RKO (cell line): ENCODE measurements at places on chromosomes 11 and 22.

GRCh38 chr22:50271519-50271970 is 1.4 kb upstream of the MAPK11 start:
- DNase-seq: peak; percentile 56

DNA sequence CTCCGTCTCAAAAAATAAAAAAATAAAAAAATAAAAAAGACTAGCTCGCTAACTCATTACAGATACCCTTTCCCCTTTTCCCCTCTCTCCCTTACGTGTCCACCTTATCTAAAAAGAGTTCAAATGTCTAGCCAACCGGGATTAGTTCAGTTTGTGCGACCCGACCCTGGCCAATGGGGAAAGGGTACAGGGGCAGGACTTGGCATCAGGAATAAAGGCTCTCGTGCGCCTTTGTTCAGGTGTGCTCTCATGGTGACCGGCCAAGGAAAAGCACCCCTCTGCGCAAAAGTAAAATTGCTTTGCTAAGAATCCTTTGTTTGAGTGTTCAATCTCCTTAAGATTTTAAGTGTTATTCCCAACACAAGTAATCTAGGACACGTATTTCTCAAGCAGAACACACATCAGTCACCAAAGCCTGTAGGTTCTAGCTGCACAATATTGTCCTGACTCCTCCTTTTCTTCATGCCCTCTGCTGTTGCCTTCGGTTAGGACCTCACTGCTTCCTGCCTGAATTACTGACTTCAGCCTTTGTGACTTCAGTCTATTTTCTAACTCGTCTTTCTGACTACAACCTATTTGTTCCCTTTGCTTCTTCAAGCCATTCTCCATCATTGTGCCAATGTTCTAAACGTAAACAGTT is 20.7 kb upstream of the CECR2 start:
- no peak for DNase-seq

- no peak for DNase-seq
Measured at GRCh38 chr11:119322921-119323531, 6.1 kb upstream of the MCAM start.

DNA sequence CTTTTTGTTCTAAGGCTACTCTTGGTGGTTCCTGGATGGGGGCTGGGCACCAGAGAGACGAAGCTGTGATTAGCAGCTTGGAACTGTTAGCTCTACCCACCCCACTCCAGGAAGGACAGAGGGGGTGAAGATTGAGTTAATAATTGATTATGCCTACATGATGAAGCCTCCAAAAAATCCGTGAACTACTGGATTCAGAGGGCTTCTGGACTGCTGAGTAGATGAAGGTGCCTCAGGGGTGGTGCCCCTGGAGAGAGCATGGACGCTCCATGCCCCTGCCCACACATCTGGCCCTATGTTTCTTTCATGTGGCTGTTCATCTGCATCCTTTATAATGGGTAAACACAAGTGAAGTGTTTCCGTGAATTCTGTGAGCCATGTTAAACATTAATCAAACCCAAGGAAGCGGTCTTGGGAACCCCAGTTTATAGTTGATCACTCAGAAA is 47.3 kb upstream of the CYP2D6 start:
- DNase-seq: no peak

GRCh38 chr11:86519064-86519911 is 144.6 kb downstream of the CCDC81 start:
- no peak for DNase-seq

- DNase-seq: no peak
Measured at GRCh38 chr11:129234978-129235377, 42.9 kb upstream of the ARHGAP32 start.

- no peak for DNase-seq
Measured at GRCh38 chr11:130330101-130330684, 15.5 kb upstream of the ZBTB44 start.

DNA sequence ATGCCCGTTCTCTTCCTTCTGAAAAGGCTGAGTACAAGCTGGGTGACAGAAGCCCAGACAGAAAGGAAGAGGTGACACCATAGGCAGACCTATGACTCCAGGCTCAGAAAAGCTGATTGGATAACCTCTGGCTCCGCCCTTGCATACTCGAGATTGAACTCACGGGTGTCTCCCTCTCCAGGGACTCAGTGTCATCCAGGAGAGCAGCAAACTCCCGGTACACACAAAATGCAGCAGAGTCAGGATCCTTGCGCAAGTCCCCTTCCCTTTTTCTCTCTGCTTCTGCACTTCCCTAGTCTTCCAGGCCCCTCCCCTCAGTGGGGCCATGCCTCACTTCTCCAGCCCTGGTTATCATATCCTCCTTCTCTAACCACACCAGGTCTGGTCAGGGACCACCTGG is 9.8 kb downstream of the SCN4B start:
- no peak for DNase-seq

DNA sequence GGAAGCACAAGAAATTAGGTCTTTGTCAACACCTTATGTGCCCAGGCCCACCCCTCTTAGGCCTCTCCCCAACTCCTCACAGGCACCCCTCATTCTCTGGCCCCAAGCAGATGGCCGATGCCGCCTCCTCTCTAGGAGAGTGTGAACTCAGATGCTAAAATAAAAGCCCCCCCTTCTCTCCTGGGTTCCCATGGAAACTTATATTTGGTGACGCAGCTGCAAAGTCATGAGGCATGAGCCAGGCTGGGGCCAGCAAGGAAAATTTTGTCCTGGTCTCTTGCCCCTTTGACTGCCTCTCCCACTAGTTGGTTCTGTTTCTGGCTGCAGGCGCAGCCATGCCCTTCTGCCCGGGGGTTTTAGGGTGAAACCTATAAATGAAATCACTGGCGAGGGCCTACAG is 11.8 kb downstream of the RCOR2 start:
- DNase-seq: no peak

- DNase-seq: no peak
Measured at GRCh38 chr11:127564810-127565209, 564.2 kb upstream of the KIRREL3 start.

DNA sequence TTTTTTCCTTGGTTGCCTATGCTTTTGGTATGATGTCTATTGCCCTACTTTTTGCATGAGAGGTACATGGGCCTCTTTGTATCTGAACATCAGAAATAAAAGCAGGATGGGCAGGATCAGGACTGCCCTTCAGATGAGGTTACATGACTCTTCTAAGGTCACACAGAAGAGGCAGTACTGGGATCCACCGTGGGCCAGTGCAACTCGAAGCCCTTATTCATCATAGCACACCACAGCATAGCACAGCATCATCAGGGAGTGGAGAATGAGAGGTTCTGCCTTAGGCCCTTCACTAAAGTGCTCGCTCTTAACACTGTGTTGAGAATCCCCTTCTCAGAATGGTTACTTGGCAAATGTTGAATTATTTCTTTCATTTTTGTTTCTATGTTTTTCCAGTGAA is 88.3 kb downstream of the C22orf31 start:
- no peak for DNase-seq

GRCh38 chr11:123839131-123839530 is 33.0 kb upstream of the OR6M1 start:
- DNase-seq: no peak

DNA sequence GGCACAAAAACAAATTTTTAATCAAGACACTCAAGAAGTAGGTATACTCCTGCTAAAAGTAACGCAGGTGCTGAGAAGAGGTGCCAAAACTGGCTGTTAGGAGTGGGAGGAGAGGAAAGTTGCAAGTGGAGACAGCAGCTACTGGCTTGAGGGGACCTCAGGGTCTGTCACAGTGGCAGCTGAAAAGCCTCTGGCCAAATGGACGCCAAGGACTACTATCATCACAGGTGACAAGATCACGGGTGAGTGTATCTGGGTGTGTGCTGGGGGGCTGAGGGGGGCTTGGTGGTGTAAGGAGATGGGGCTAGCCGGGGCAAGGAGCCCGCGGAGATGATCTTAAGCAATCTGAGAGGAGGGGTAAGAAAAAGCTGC is 687 bp downstream of the ZNF202 start:
- DNase-seq: no peak

- DNase-seq: no peak
Measured at GRCh38 chr11:108319541-108320145, 96.8 kb downstream of the ATM start.

- DNase-seq: no peak
Measured at GRCh38 chr11:121741761-121742361, 289.1 kb upstream of the SORL1-AS1 start.

DNA sequence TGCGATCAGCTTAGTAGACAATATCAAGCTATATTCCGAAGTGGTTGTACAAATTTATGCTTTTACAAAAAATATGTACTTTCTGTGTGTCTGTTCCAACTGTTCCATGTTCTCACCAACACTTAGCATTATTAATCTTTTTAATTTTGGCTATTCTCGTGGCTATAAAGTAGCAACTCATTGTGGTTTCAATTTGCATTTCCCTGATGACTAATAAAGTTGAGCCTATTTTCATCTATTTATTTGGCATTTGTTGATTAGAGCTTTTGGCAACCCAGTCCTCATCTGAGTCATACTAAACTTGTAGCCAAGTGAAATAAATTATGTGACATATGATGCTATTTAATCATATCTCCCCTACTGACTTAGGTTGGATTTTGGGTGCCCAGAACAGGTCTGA is 115.9 kb downstream of the FBXO7 start:
- no peak for DNase-seq

DNA sequence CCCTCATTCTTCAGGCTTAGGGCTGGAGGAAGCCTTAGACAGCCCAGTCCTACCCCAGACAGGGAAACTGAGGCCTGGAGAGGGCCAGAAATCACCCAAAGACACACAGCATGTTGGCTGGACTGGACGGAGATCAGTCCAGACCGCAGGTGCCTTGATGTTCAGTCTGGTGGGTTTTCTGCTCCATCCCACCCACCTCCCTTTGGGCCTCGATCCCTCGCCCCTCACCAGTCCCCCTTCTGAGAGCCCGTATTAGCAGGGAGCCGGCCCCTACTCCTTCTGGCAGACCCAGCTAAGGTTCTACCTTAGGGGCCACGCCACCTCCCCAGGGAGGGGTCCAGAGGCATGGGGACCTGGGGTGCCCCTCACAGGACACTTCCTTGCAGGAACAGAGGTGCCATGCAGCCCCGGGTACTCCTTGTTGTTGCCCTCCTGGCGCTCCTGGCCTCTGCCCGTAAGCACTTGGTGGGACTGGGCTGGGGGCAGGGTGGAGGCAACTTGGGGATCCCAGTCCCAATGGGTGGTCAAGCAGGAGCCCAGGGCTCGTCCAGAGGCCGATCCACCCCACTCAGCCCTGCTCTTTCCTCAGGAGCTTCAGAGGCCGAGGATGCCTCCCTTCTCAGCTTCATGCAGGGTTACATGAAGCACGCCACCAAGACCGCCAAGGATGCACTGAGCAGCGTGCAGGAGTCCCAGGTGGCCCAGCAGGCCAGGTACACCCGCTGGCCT is 641 bp downstream of the APOC3 start:
- DNase-seq: no peak

- peak; percentile 95 for DNase-seq
Measured at GRCh38 chr11:102564110-102564509, 33.6 kb upstream of the MMP7 start.

GRCh38 chr11:26971961-26972360 is 22.0 kb upstream of the FIBIN start:
- peak; percentile 5 for DNase-seq

DNA sequence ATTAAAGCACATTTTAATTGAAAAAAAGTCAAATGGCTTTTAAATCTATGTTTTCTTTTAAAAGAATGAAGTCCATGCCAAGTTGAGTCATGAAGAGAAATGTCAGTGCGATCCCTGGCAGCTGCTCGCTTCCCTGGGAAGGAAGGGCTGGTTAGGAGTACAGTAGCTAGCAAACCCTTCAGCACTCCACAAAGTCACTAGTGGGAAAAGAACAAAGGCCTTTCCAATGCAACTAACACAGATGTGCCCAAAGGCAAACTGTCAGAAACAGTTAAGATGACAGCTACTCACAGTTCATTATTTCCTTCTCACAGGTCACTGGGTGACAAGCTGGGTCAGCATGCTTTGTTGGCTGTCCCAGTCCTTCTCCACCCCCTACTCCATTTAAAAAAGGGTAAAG is 308.7 kb downstream of the DCDC1 start:
- DNase-seq: no peak

DNA sequence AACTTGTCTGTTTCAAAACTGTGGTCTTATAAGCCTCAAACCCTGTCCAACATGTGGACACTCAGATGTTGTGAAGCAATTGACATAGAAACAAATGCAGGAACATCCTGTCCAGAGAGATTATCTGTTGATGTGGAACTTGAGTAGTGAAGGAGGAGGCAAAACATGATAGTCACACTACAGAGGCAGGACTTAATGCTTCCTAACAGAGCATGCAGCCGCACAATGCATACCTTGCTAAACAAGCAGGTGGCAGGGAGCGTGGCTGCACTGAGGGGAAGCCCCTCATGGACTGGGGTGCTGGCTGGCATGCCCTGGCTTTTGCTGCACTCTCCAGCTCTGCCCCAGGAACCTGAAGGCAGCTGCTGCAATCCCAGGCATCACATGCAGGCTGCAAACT is 5.3 kb downstream of the C22orf39 start:
- DNase-seq: no peak

- DNase-seq: no peak
Measured at GRCh38 chr11:74769055-74769707, 20.5 kb downstream of the RNF169 start.

DNA sequence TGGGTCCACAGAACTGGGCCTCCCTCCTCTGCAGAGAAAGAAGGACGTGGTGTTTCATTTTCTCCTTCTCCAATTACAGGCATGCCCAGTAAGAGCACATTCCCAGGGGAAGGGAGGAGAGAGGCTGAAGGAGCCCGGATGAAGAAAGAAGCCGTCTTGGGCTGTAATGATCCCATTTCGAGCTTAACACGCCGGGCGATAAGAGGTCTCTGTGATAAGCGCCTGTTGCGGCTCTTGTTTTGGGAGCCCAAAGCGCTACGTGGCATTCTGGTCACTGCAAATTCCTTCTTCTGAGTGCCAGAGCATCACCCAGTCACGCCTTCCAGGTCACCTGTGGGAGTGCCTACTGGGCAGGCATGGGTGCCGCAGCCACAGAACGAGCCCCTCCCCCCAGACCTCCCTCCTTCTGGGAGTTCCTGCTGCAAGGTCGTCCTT is 57.5 kb downstream of the ANO1 start:
- no peak for DNase-seq

DNA sequence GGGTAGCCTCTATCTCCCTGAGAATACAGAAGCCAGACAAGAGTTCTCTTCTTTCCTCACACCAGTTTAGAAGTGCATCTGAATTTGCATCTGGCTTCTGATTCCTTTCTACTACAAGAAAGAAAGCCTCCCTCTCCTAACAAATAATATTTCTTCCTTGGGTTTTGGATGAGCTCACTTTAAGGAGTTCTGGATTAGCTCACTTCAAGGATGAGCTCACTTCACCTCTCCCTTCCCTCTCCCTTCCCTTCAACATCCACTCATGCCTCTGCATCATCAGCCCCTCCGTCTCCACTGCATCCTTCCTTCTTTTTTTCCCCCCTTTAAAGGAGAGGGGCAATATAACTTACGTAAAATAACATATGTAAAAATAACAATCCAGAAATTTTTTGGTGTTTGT is 1.6 kb upstream of the MTNR1B start:
- no peak for DNase-seq

GRCh38 chr11:72507050-72507449 is 72.7 kb upstream of the CLPB start:
- DNase-seq: no peak

DNA sequence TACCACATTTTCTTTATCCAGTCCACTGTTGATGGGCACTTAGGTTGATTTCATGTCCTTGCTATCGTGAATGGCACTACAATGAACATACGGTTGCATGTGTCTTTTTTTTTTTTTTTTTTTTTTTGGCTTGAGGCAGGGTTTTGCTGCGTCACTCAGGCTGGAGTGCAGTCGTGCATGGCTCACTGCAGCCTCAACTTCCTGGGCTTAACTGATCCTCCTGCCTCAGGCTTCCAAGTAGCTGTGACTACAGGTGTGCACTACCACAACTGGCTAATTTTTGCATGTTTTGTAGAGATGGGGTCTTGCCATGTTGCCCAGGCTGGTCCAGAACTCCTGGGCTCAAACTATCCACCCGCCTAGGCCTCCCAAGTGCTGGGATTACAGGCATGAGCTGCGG is 1.5 kb upstream of the CCDC90B start:
- DNase-seq: no peak
